ENCODE measurements at places on chromosomes 11 and 22. TPM values are rescaled to one million over a fixed set of nuclear protein-coding genes. Genes with fewer than 3 reads are reported as not detected.

Gene ZBTB44
- 15.9 TPM for total RNA-seq

Gene OR4D5
- total RNA-seq: not detected

Gene SYCE3
- not detected for total RNA-seq

Gene FAM168A
- total RNA-seq: 5.3 TPM

Gene LARGE2
- total RNA-seq: not detected

Gene NF2
- 30.3 TPM for total RNA-seq

Gene PANX2
- total RNA-seq: 0.16 TPM

Gene SLC22A8
- not detected for total RNA-seq

Gene OR51E1
- not detected for total RNA-seq

Gene MOV10L1
- total RNA-seq: 7.9 TPM

All from bladder microvascular endothelial cell (primary cell).